ENCODE measurements at places on chromosomes 3 and 15. TPM values are rescaled to one million over a fixed set of nuclear protein-coding genes. Genes with fewer than 3 reads are reported as not detected.

GRCh38 chr3:94440767-94441493 lies 378.1 kb downstream of the NSUN3 start:
- peak; percentile 32 for DNase-seq

The PLD1 gene
- 10.9 TPM for total RNA-seq

GRCh38 chr3:177711637-177712036 lies 514.4 kb upstream of the TBL1XR1 start:
- no peak for DNase-seq

DNA sequence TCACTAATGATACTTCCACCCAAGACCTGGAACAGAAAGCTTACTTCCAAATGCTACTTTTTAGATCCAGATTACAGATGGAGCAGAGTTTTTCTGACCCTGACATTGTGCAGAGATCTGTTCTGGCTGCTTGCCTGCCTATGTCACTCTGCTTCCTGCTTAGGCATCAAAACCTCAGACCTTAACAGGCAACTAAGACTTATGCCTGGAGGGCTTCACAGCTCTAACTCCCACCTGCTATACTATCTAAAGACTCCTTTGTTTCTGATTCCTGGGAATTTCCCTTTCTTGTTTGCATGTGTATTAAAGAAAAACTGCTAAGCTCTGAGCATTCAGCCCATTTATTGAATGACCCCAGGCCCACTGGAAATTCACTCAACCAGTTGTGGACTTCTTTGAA lies 157.4 kb upstream of the NPHP3 start:
- peak; percentile 58 for DNase-seq

The CGNL1 gene
- total RNA-seq: under 0.01 TPM

- DNase-seq: no peak
Measured at GRCh38 chr3:57779666-57780065, 23.6 kb downstream of the SLMAP start.

- no peak for DNase-seq
Measured at GRCh38 chr3:72744330-72744729, 103.9 kb downstream of the SHQ1 start.
